ENCODE measurements at places on chromosomes 7 and 10.

DNA sequence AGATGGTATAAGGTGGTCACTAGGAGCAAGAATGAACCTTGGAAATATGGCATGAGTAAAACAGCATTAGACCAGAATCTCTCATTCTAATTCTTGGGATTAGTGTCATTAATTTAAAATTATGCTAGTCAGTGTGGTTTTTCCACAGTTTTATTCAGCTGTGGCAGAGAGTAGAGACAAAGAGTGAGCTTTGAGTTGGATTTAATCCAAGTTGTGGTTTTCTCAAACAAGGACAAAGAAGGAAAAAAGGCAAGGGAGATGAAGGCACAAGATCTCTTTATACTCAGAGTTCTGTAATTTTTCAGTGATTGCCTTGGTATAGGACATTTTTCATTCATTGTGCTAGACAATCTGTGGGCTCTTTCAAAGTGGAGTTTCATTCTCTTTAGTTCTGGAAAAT, 28.2 kb upstream of the AKAP9 start:
- no peak overlapping the region for H3K4me3 ChIP-seq
- H3K4me1 ChIP-seq: no peaks in the 10 kb centered on the region
- H3K27ac ChIP-seq: no peak overlapping the region
- no peaks in the 10 kb centered on the region for H3K36me3 ChIP-seq
- no peak for DNase-seq

DNA sequence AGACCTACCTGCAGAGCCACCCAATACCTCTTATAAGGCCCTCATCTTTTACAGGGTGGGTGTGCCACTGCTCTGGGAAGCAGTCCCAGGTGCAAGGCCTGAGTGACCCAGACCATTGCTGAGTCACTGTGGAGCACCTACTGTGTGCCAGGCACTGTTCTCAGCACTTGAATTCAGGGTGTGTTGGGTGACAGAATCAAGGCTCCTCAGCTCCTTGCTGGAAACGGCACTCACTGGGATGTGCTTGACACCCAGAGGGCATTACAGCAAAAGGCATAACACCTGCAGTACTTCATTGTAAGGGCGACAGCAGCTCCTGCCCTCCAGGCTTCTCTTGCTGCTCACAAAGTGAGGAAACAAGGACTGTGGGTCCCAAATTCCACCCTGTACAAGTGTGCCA, 7.1 kb downstream of the CAMK2B start:
- DNase-seq: no peak
- no peaks in the 10 kb centered on the region for H3K4me1 ChIP-seq
- H3K27ac ChIP-seq: no peak overlapping the region
- peaks cover 24% of the 10 kb centered on the region for H3K27me3 ChIP-seq
- no peak overlapping the region for H3K4me3 ChIP-seq

DNA sequence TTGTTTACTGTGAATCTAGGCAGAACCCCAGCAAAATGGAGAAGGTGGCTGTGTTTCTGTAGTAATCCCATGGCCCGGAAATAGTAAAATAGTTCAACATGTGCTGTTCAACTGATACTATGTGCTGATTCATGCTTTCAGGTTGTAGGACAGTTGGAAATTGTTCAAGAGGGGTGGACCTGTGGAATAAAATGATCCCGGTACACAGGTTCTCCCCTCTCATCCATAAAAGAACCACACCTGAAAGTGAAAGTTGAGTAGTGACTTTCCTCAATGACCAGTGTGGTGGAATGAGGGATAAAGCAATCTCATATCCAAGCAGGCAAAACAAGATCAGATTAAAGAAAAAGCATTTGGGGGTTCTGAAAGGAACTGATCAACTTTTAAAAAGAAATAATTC, 177.1 kb downstream of the POU6F2 start:
- no peaks in the 10 kb centered on the region for H3K36me3 ChIP-seq
- no peak for DNase-seq
- H3K4me3 ChIP-seq: no peak overlapping the region

DNA sequence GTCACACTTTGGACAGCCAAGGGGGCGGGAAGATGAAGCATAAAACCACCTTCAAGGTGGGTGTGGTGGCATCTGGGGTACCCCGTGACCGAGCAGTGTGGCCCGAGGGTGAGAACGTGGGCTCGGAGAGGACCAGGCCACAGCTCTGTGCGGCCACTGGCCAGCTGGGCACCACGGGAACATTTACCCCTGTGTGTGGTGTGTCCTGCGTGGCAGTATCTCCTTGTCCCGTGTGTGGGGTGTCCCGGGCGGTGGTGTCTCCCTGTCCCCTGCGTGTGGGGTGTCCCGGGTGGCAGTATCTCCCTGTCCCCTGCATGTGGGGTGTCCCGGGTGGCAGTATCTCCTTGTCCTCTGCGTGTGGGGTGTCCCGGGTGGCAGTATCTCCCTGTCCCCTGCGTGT, 570.3 kb downstream of the DNAJB6 start:
- no peaks in the 10 kb centered on the region for H3K4me1 ChIP-seq
- DNase-seq: no peak
- no peak overlapping the region for H3K27ac ChIP-seq
- peaks cover 3% of the 10 kb centered on the region for H3K27me3 ChIP-seq
- no peaks in the 10 kb centered on the region for H3K36me3 ChIP-seq

GRCh38 chr7:134165252-134165651, 38.1 kb downstream of the LRGUK start:
- no peaks in the 10 kb centered on the region for H3K27me3 ChIP-seq
- DNase-seq: no peak
- no peaks in the 10 kb centered on the region for H3K4me1 ChIP-seq
- no peak overlapping the region for H3K4me3 ChIP-seq
- H3K36me3 ChIP-seq: no peaks in the 10 kb centered on the region

GRCh38 chr7:133020496-133020895, 61.4 kb downstream of the CHCHD3 start:
- no peaks in the 10 kb centered on the region for H3K27me3 ChIP-seq
- DNase-seq: no peak
- H3K4me1 ChIP-seq: no peaks in the 10 kb centered on the region

DNA sequence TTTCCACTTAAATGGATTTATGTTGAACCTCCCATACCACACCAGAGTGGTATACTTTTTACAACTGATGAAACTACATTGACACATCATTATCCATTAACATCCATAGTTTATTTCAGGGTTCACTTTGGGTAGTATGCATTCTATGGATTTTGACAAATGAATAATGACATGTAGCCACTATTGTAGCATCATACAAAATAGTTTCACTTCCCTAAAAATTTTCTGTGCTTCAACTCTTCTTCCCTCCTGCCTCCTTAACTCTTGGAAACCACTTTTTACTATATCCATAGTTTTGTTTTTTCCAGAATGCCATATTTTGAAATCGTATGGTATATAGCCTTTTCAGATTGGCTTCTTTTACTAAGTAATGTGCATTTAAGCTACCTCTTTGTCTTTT, 199.5 kb upstream of the TMEM196 start:
- no peaks in the 10 kb centered on the region for H3K27me3 ChIP-seq
- no peak overlapping the region for H3K4me3 ChIP-seq
- H3K36me3 ChIP-seq: no peaks in the 10 kb centered on the region
- no peak for DNase-seq
- H3K27ac ChIP-seq: no peak overlapping the region

DNA sequence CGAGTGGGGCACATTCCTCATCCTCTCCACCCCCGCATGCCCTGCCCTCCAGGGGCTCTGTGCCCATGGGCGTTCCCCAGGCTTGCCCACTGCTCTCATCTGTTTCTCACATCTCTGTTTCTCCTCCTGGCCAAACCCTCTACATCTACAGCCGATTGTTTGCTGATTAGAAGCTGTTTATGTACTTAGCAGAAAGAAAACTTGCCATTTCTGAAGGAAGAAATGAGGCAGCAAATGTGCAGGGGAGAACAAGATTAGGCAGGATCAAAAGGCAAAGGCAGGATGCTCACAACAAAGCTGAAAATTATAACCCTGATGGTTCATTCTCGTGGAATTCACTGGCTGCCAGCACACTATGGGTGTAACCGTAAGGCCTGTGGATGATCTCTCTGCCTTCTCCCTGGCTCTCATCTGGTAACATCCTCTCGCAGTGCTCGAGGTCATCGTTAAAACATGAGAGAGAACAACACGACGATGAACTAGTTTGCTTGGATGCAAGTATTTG, 111.6 kb upstream of the KLF14 start:
- H3K27me3 ChIP-seq: no peaks in the 10 kb centered on the region
- H3K4me1 ChIP-seq: peaks cover 9% of the 10 kb centered on the region
- no peak for DNase-seq
- no peak overlapping the region for H3K4me3 ChIP-seq
- no peaks in the 10 kb centered on the region for H3K36me3 ChIP-seq
- H3K27ac ChIP-seq: no peak overlapping the region

DNA sequence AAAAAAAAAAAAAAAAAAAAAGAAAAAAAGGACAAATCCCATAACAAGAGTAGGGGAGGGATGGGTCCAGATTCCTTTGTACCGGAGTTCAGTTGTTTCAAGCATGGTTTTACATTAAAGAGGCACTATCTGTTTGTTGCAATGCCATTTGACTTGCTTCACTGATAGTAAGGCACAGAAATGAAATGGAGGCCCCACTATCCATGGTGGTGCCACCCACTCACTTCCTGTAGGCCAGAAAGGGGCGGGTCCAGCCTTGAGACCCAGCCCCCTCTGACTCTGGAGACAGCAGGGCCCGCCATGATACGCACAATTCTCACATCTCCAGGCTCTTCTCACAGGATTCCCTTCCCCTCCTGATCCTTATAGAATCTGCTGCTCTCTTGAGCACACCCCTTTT, 100.0 kb downstream of the CLEC2L start:
- peak; percentile 48 for DNase-seq
- H3K27me3 ChIP-seq: no peaks in the 10 kb centered on the region
- H3K4me1 ChIP-seq: peaks cover 31% of the 10 kb centered on the region

GRCh38 chr7:35988105-35988504, 164.9 kb upstream of the EEPD1 start:
- no peak for DNase-seq
- H3K4me1 ChIP-seq: peaks cover 3% of the 10 kb centered on the region
- no peaks in the 10 kb centered on the region for H3K36me3 ChIP-seq
- no peak overlapping the region for H3K27ac ChIP-seq

DNA sequence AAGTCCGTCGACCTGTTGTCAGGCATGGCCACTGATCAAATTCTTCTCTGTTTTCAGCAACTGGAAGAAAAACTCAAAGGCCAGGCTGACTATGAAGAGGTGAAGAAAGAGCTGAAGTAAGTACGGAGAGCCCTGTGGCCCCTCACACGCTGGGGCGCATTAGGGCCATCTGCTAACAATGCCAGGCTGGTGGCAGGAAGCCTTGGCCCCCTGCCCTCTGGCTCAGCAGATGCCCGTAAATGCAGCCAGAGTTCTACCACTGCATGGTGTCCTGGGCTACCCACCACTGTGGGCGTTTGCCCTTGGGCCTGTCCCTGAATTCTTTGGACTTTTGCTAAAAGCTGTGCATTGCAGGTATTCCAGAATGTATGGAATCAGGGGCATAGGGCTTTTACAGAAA, 96.9 kb upstream of the SH2B2 start:
- no peak overlapping the region for H3K27ac ChIP-seq
- H3K36me3 ChIP-seq: peaks cover 83% of the 10 kb centered on the region
- H3K4me1 ChIP-seq: no peaks in the 10 kb centered on the region
- H3K4me3 ChIP-seq: no peak overlapping the region
- H3K27me3 ChIP-seq: no peaks in the 10 kb centered on the region
- DNase-seq: no peak

DNA sequence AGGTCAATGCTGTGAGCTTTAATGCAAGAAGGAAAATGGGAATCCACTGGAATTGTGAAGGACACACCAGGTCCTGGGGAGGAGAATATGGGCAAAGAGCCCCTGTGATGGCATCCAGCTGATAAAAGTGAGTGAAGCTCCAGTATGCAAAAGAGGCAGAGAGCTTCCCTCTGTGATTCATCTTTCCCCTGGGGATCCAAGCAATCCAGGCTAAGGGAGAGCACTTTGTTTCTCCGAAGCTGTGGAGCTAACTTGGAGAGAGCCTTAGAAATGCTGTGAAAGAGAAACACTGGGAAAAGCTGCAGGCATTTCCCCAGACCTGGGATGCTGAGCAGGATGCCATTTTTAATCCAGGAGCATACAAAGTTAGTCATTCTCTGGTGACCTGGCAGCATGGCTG, 489.5 kb downstream of the SH2D4B start:
- H3K36me3 ChIP-seq: no peaks in the 10 kb centered on the region
- no peak overlapping the region for H3K27ac ChIP-seq
- no peaks in the 10 kb centered on the region for H3K27me3 ChIP-seq
- no peaks in the 10 kb centered on the region for H3K4me1 ChIP-seq
- DNase-seq: no peak
- H3K4me3 ChIP-seq: no peak overlapping the region

DNA sequence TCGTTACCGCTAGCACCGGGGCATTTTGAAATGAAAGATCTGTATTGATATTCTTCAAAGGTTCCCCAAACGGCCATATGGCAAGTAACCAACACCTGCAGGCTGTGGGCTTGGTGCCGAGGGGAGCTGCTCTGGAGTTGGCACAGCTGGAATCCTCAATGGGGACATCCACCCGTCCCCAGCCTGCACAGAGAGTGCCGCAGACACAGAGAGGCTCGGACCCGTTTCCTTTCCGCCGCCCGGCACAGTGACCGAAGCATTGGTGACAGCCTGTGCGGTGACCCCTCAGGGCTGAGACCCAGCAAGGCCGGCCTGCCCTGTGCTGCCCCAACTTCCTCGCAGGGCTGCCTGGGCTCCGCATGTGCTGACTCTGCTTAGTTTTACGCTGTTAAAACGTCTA, 4.5 kb downstream of the CFAP46 start:
- H3K27ac ChIP-seq: no peak overlapping the region
- no peaks in the 10 kb centered on the region for H3K36me3 ChIP-seq
- no peak for DNase-seq
- H3K27me3 ChIP-seq: peaks cover 4% of the 10 kb centered on the region

DNA sequence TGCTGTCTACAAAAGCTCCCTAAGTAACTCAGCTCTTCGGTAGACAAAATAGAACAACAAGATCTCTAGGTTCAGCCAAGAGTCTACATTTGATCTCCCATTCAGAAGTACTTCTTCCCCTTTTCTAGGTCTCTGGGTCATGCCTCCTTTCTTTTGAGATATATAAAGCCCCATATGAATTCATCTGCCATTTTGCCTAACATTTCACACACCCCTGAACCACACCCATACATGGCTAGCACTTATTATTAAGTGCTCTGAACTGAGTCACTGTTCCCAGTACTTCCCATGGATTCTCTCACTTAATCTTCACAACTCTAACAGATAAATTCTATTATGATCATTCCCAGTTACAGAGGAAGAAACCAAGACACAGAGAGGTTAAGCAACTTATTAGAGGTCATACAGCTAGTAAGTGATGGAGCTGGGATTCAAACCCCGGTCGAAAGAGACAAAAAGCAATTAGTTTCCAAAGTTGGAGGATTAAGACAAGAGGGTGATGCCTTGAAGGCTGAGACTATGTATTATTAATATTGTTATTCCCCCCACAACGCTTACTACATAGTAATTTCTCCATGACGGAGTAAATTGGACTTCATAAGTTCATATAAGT, 17.3 kb downstream of the MYOF start:
- no peak for DNase-seq
- no peak overlapping the region for H3K4me3 ChIP-seq
- no peaks in the 10 kb centered on the region for H3K36me3 ChIP-seq
- H3K4me1 ChIP-seq: no peaks in the 10 kb centered on the region

Measured in DND-41 (cell line).